ENCODE measurements at places on chromosomes 7 and 10.

DNA sequence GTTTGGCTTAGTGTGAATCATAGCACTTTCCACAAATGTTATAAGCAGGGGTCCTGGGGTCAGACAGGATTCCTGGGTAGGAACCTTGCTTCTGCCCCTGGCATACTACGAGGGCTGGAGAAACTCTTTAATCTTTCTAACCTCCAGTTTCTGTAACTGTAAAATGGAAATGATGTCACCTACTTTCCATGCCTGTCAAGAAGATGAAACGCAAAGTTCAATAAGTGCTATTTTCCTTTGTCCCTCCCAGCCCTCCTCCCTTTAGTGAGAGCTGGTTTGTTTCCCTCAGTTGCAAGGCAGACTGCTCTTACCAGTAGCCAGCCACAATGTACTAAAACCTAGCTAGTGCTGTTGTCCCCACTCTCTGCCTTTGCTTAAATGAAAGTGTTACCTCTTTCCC, 117.1 kb upstream of the HPS1 start:
- no peak for DNase-seq

- DNase-seq = no peak
Measured at GRCh38 chr7:28698840-28699239, 259.3 kb downstream of the TRIL start.

DNA sequence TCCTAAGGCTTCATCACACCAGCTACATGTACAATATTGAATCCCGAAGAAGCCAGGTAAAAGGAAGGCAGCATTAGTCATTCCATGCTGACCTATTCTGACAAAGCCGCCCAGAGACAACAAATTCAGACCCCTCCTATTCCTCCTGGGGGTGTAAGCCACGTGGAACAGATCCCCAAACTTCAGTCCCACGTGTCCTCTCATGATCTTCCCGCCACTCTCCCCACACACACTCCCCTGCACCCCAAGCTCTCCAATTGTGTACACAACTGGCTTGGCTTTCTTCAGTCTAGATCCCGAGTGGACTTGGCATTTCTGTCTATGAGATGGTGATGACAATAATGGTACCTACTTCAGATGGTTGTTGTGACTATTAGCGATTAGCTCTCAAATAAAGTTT, 8.6 kb downstream of the PDE6C start:
- no peak for DNase-seq

DNA sequence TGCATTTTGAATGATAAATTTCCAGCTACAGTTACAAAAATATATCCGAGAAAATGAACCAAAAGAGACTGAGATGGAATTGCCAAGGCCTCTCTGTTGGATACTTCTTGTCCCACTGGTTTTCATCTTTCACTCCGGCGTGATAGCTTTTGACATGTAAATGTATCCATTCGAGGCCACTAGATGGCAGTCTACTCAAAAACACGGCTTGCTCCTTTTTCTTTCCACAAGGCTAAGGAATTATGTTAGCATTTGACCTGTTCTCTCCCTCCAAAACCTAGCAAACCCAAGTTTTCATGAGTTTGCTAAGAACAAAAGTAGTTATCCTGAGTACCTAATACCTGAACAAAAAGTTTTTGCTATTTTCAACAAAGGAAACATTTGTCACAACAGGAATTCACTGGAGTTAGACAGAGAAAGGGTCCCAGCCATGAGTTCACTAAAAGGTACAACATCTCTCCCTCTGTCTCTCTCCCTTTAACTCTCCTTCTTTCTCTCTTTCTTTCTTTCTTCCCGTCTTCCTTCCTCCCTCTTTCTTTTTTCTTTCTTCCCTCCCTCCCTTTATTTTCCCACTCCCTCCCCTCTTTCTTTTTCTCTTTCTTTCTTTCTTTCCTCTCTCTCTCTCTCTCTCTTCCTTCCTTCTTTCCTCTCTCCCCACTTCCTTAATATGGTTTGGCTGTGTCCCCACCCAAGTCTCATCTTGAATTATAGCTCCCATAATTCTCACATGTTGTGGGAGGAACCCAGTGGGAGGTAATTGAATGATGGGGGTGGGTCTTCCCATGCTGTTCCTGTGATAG, 207.9 kb upstream of the MYO3A start:
- peak; percentile 2 for DNase-seq

- DNase-seq = no peak
Measured at GRCh38 chr10:122475591-122476332, 14.4 kb downstream of the HTRA1 start.

- DNase-seq = no peak
Measured at GRCh38 chr10:13925971-13926780, 339.4 kb downstream of the PRPF18 start.

GRCh38 chr10:133013463-133013862, 71.1 kb upstream of the CFAP46 start:
- no peak for DNase-seq

All from DMS153 (cell line).